ENCODE measurements at places on chromosomes 7 and 10.

DNA sequence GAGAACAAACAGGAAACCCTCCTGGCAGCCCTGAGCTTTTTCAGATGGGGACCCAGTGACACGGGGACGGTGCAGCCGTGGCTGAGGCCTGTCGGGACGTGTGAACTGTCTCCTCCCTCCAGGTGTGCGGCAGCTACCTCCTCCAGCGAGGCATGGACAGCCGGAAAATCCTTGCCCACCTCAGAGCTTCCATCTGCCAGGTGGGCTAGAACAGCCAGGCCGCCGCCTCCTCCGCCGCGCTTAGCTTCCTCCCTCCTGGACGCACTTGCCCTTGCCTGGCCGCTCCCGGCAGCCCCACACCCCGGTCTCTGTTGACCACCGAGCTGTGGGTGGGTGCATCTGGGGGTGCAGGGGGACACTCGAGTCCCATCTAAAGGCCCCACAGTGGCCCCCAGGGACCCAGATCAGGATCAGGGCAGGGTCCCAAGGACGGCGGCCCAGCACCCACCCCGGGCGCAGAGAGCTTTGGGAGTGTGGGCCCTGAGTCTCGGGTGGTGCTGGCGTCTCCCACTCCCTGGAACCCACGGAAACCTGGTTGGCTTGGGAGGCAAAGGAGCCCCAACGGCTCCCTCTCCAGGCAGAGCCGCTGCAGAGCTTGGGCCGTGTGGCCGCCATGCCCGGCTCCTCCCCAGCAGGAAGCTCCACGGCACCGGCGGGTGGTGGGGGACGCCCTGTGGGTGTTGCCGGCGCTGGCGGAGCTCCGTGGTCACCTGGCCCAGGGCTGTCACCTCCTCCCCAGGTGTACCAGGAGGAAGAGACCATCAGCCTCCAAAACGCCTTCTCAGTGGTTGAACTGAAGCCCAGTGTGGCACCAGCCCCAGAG is 32.9 kb upstream of the UTF1 start:
- no peak for DNase-seq

- no peak for DNase-seq
These were observed 191.8 kb upstream of the AOAH start for GRCh38 chr7:36916116-36916515.

DNA sequence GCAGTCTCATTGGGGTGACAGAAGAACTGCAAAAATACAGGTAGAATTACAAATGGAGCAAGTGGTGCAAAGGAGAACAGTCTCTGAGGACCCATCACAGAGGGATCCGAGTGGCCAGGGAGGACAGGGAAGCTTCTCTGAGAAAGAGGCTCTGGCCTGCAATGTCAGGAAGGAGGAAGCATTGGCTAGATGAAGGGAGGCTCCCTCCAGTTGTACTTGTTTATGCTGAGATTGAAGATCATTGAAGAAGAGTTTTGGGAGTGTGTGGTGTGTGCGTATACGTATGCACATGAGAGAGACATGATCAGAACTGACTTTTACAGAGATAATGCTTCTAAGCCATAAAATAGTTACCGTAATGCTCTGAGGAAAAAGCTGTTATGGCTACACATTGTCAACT is 274.7 kb upstream of the FZD8 start:
- no peak for DNase-seq

DNA sequence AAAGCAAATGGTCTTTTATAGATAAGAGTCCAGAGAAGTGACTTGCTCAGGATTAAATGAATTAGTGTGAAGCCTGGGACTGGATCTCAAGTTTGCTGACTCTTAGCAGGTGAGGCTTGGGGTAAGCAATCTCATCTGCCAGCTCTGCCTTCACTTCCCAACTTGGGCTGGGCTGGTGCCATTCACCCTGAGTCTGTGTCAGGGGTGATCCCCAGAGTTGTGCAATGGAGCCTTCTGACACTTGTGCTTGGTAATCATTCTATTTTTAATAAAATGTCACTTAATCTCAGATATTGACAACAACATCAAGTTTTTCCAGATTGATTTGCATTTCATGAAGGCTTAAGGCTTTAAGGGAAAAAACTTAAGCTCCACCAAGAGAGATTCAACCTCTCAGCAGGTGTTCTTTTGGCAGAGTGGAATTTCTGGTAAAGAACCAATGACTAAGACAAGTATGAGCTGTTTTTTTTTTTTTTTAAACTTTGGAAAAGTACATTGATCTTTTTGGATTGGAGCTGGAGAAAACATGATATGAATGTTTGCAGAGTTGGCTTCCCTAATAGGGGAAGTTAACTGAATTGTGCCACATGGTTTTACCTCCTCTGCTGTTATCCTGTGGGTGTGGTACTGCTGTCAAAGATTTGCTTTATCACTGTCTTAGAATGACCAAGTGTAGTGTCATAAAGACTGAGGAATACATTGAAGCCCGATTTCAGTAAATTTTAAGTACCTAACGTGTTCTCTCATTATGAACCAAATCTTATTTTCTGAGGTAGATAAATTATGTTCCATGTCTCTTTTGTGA is 48.6 kb upstream of the GPR37 start:
- DNase-seq: no peak

DNA sequence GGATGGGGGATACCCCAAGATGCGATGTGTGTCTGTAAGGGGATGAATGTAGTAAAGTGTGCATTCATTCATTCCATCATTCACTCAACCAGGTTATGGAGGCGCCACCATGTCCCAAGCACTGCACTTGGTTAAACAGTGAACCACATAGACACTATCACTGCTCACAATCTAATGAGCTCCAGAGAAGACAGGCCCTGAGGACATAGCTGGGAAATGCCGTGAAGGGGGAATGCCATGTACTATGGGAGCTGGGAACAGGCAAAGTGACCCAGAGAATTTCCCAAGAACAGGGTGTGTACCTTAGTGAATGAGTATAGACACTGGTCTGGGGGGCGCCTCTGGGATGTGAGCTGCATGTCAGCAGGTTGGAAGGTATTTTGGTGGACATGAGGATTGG is 44.5 kb upstream of the LBX1 start:
- no peak for DNase-seq

- no peak for DNase-seq
These were observed 129.3 kb downstream of the WNT2 start for GRCh38 chr7:117193564-117193963.

DNA sequence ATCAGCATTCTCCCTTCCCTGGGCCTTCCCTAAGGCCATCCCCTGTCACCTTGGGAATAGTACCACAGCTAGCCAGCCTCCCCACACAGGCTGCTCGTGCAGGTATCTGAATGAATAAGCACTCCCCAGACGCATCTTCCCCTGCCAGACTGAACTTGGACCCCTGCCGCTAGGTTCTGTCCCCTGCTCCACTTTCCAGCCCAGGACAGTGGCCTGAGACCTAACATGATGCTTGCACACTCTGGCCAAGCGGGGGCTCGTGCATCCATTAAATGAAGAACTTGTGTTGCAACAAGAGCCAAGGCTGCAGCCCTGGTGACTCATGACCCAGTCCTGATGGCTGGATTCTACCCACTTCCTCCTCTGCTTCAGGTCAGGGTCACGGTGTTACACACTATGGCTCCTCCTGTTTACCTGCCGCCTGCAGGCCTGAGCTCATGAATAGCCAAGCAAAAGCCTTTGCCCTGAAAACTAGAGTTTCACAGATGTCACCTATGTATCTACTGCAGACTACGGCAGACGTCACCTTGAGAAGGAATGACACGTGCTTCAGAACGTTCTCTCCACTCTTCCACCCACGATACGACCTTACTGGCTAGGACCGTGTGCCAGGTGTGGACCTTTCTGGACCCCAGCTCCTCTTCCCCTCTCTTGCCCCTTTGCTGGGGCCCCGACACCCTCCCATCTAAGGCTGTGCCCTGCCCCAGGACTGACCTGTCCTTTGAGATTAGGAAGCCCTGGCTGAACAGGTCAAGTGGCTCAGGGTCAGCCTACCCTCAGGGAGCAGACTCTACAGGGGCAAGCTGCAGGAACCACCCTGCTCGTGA is 6.5 kb downstream of the ASB13 start:
- DNase-seq: no peak

- no peak for DNase-seq
These were observed 543.2 kb downstream of the PTPRN2 start for GRCh38 chr7:158044482-158044823.

- DNase-seq: no peak
These were observed 25.7 kb downstream of the CHST3 start for GRCh38 chr10:71989661-71990454.

DNA sequence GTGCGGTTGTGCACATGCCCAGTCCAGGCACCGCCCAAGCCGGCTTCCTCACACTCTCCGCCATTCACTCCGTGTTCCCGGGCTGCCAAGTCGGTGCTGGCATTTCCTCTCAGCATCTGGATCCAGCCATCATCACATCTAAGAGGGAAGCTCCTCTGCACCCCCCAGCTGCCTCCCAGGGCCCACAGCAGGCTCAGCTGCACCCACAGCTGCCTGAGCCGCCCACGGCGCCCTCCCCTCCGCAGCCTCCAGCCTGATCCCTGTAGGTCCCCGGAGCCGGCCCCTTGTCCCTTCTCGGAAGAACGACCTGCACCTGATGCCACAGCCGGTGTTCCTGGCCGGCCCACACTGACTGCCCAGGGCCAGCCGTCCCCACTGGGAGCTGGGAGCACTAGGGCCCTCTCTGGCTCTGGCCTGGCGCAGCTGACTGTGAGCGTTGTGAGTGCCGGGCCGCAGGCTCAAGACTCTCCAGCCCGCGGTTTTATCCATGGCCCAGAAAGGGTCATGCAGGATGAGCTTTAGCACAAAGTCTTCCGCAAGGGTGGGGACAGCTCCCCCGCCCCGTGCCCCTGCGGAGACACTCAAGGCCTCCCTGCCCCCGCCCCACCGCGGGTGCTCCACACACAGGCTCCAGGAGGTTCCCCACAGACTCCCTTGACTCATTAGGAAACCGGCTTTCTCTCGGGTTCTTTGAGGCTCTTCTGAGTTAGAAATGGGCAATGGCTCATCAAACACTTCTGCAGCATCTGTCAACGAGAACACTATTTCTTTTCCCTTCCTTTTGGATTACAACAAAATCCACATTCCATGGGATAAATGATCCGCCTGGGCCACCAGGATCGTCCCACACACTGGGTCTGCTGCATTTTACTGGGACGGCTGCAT is 31.2 kb downstream of the CFAP46 start:
- no peak for DNase-seq

GRCh38 chr7:42770114-42770513 is 141.8 kb downstream of the C7orf25 start:
- no peak for DNase-seq

DNA sequence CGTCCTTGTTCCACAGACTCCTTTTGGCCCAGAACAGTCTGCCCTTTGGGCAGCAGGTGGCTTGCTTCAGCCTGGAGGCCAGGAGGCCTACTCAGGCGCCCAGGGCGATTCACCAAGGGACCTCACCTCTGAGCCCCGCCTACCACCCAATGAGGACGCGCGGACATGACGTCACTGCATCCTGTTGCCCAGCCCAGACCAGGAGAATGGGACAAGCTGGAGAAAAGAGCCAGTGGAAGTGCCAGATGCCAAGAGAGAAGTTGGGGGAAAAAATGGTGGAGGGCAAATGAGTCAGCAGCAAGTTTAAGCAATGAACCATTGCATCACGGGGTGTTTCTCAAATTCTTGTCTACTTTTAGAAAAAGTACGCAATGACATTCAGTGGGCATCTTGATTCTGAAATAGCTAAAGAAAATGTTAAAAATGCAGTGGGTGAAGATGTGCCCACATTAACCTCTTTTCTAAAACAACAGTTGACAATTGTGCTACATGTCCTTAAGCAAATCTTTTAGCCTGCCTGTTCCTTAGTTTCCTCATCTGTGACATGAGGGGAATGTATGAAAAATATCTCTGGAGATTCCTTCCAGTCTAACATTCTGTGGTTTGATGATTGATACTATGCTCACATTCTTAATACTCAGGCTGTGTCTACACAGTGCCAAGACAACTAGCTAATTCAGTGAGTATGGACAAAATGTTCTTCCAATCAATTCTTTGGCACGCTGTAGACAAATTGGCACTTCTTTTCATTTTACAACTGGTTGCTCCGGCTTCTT is 23.9 kb upstream of the LEP start:
- DNase-seq: no peak

- no peak for DNase-seq
These were observed 119.7 kb upstream of the TNRC18 start for GRCh38 chr7:5543361-5543760.

- DNase-seq: no peak
These were observed 124.2 kb downstream of the ARHGAP22 start for GRCh38 chr10:48480397-48481374.

- DNase-seq: no peak
These were observed 6.6 kb downstream of the CREB5 start for GRCh38 chr7:28418966-28419365.

DNA sequence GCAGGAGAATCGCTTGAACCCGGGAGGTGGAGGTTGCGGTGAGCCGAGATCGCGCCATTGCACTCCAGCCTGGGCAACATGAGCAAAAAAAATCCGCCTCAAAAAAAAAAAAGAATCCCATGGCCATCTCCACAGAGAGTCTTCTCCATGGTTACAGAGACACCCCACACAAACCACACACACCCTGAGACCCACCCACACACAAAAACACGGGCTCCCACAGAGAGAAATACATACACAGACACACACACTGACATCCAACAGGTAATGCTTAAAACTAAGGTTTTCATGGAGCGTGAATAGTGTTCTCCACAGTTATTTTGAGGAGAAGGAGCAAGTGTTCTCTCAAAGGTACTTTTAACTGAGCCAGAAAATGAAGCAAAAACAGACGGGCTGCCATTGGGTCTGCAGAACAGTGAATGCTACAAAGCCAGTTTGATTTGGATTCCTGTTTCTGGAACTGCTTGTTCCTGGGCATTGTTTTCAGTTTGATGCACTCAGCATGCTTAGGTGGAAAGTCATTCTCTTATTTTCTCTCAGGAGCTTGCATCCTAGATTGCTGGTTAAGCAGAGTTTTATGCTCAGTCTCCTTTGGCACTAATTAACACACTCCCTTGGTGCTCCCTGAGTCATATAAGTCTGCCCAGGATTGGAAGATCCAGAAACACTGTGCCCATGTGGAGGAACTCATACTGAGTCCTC is 15.4 kb downstream of the AHCYL2 start:
- no peak for DNase-seq

DNA sequence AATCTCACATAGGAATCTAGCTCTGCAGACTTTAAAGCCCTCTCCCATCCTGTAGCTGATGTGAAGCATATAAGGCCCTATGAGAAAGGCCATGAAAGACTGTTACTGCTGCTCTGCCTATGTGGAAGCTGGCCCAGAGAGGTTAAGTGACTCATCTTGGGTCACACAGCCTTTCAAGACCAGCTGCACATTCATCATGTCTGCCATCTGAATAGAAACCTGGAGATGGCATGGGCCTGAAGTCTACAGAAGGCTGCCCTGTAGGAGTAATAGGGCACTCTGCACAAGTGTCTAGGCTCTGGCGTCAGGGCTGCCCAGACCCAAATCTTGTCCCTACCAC is 59.4 kb upstream of the COL13A1 start:
- DNase-seq: no peak

Data from stimulated activated CD8-positive, alpha-beta memory T cell treated with anti-CD3 and anti-CD28 coated beads, Interleukin-4, amount 100 ng/mL, for 4 hours (primary cell).